Neural crest cell (in vitro differentiated cells): ENCODE measurements at places on chromosomes 5 and 9. TPM values are rescaled to one million over a fixed set of nuclear protein-coding genes. Genes with fewer than 3 reads are reported as not detected.

DNA sequence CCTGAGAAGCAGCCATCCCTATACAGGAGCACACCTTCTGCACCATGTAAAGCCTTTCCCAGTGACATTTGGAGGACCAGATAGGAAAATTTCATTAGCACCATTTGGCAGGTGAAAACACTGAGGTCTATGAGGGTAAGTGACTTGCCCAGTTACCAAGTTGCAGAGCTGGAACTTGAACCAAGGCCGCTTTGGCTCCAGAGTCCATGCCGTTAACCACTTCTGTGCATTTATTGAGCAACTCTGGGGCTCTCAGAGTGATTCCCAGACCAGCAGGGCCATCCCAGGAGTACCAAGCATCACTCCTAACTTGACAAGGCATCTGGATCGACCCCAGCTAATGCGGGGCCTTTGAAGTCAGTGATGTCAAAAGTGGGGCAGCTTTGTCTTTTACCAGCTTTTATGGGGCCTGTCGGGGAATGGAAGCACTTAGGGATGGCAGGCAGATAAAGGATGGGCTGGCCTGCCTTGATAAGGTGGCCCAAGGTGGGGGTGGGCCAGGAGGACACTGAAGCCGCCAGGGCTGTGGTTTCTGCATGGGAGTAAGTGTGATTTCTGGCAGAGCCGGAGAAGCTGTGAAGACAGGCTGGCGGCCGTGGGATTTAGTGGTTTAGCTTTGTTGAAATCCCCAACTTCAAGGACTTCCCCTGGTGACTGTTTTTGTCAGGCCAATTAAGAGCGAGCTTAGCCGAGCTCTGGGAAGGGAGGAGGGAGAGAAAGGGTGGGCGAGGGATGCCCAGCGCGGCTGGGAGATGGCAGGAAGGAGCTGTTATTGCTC lies 127.3 kb downstream of the MACROH2A1 start:
- DNase-seq, result no peak

DNA sequence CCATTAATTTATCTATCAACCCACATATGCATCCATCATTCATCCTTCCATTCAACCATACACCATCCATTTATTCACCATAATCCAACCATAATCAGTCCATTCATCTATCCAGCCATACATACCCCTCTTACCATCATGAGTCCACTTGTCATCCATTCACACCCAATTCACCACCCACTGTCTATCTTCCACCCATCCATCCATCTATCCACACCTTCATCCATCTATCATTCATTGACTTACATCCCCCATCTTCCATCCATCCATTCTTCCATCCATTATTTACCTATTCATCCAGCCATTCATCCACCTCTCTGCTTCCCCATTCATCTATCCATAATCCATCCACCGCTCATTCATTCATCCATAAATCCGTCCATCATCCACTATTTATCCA lies 17.8 kb downstream of the PAEP start:
- DNase-seq, result no peak

- DNase-seq, result no peak
Observed at GRCh38 chr9:112288029-112288428, 45.4 kb downstream of the PTBP3 start.

The HK3 gene
- total RNA-seq, result not detected in 2 replicates

DNA sequence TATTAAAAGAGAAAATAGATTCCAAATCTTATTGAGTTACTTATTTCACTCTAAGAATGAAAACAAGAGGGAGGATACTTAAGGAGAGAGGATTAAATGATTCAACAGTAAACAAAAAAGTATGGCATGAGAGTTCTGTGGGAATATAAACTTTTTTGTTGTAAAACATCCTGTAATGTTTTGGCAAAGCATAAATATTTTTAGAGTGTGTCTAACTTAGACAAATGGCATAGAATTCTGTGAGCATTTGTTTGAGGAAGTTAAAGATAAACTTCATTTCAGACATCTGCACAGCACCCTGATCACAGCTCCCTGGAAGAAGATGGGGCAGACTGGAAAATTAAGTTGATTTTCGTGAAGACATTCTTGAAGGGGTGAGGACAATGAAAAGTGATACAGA lies 246.8 kb upstream of the HAPLN1 start:
- DNase-seq, result no peak

DNA sequence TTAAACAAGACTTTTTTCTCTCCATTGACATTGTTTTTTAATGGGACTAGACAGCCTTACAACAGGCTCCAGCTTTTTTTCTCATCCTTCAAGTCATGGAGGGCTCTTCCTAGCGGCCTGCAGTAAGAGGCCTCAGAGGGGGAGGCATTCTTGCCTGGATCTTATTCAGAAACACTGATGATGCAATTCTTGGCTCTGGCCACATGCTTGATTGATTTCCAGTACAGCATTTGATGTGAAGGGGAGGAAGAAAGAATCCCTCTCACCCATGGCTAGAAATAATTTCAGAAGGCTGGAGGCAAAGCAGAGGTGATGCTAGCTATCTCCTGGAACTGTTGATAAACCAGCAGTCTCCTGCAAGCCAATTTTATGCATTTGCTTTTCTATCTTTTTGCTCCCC lies 324.8 kb downstream of the PRELID2 start:
- DNase-seq, result no peak

The FBP1 gene
- 0.80 and 0.86 TPM in 2 replicates for total RNA-seq

The SLC6A19 gene
- total RNA-seq, result not detected in 2 replicates

DNA sequence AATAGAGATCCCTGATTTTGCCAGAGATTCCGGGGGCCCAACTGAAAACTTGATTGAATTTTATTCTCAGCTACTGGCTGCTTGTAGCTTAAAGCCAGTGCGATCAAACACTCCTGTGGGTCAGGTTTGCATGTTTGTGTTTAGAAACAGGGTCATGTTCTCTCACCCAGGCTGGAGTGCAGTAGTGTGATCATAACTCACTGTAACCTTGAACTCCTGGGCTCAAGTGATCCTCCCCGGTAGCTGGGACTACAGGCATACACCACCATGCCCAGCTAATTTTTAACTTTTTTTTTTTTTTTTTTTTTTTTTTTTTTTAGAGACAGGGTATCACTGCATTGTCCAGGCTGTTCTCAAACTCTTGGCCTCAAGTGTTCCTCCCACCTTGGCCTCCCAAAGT lies 66.6 kb downstream of the LRRC70 start:
- no peak for DNase-seq

DNA sequence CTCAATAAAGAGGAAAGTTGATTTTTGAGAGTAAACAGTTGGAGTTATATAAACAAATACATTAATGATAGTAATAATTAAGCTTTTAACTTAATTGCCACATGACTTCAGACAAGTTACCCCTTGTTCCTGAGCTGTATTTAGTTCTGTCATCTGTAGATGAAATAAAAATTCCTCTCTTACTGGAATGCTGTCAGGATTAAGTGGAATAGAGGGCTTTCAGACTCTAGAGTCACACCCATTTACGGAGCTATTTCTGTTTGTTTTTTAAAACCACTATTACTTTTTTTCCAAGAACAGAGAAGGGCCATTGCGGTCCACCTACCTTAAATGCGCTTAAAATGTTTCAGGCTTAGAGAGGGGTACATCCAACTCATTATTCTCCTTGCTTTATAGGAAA lies 170.6 kb downstream of the CHSY3 start:
- DNase-seq, result no peak

DNA sequence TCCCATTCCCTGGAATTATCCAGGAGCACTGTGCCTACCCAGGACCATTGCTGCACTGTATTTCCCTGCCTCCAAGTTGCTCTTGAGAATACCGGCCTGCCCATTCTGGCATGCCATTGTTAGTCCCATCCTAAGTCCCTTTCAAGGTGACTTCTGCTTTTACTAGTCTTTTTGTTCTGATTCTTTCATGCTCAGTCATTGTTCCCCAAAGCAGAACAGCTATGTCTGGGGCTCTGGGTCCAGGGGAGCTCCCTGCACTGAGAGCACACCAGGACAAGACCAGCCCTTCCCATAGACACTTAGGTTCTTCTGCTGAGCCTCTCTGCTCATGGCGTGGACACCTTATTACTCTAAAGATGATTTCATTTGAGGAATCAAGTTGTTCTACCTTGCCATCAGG lies 388.9 kb upstream of the KLF4 start:
- DNase-seq, result no peak

DNA sequence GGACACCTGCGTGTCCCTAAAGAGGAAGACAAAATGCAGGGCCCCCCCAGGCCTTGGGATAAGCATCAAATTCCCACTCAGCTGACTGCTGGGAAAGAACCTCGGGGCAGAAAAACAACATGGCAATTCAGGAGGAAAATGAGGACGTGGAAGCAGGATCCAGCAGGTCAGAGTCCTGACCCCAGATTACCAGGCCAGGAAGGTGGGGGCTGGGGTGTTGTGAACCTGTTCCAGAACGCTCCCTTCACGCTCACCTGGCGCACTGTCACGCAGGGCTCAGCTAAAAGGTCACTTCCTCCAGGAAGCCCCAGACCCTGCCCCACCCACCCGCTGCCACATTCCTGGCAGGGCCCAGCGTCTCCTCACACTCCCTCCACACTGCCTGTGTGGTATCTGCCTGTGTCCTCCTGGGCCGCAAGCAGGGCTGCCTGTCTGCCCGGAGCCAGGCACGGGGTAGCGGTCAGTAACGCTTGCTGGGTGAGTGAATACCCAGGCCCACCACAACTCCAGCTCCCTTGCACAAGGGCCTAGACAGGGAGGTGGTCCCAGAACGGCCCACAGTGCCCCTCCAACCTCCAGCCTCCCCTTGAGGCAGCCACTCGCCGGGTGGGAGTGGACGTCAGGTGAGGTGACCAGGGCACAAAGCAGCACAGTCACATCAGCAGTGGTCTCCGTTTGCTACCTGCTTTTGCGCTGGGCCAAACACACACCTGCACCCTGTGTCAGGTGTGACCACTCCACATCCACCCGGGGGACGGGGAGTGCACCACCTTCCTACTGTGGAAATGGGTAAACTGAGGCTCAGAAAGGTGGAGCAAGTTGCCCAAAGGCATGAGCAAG lies 18.1 kb downstream of the VAV2 start:
- no peak for DNase-seq

The ANKRD31 gene
- 0.39 and 0.51 TPM in 2 replicates for total RNA-seq

The NSUN2 gene
- total RNA-seq, result 75.0 and 76.9 TPM in 2 replicates

GRCh38 chr9:105144841-105145240 lies 99.6 kb upstream of the SLC44A1 start:
- DNase-seq, result no peak

- no peak for DNase-seq
Observed at GRCh38 chr9:115327436-115328122, 209.6 kb upstream of the TNC start.

The APBA1 gene
- 3.7 and 4.4 TPM in 2 replicates for total RNA-seq

The ABHD17B gene
- total RNA-seq, result 42.1 and 42.5 TPM in 2 replicates

DNA sequence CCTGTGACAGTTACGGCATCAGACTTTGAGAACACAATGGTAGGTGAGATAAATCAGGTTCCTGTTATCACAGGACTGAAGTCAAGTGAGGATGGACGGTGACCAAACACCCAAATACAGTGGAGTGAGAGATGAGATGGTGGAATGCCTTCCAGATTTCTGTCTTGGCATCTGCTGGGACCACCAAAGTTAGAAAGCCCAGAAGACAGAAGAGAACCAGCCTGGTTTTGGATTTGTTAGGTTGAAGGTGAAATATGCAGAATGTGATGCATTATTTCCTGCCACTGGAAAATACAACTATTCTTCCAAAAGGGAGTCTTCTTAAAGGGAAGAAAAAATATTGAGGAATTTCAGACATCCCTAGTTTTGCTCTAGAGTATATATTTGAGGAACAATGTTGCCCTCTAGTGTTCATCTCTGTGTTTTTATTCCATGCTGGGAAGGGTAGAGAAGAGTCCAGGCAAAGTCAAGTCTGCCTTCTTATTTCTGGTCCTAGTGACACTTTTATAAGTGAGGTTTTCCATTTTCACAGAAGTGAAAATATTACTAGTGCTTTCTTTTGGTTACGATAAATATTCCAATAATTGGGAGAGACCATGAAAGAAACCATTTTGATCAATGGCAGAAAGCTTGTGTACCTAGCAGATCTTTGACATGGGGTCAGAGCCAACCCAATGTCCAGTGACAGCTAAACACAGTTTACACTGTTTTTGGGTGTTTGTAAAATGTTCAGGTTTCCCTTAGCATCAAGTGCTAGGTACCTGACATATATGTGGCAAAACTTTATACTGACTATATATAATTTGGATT lies 142.3 kb upstream of the ANKH start:
- DNase-seq, result peak; percentile 7

The UGT3A2 gene
- total RNA-seq, result 0.64 and 0.79 TPM in 2 replicates

GRCh38 chr9:100720922-100721321 lies 143.0 kb downstream of the CAVIN4 start:
- no peak for DNase-seq

- no peak for DNase-seq
Observed at GRCh38 chr5:119393201-119393691, 37.4 kb downstream of the TNFAIP8 start.

GRCh38 chr9:81534138-81534875 lies 155.0 kb downstream of the TLE1 start:
- no peak for DNase-seq

- no peak for DNase-seq
Observed at GRCh38 chr5:96963267-96963666, 27.4 kb downstream of the LNPEP start.

The STK32A gene
- total RNA-seq, result 0.28 and 0.61 TPM in 2 replicates

DNA sequence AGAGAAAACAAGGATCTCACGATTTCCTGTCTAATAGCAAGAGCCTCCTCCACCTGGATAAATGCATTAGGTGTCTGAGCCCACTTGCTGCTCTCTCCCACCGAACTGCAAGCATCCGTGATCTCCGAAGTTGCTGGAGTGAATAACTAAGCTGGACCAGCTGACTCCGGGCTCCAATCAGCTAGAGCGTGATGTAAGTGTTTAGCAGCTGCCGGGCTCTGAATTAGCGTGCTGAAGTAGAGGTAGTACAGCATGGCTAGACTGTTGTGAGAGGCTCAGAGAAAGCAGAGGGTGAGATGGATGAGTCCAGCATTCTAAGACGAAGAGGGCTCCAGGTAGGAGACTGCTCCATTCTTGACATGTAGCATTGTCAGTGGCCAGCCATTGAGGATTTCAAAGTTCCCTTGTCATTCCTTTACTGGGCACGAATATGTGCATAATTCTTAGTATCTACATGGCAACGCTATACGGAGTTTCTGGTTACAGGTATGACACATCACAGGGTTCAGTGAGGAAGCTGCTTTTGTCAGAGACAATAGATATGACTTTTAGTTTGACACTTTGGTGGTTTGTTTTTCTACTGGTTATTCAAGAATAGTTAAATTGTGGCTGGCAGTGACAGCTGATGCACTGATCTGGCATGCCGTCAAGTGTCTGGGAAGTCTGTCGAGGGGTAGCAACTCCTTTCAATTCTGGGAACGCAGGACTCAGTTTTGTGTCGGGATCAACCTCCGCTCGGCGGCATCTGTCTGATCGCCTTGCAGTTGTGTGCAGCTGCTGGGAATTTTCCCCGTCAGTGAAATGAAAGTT lies 232.6 kb downstream of the MAST4 start:
- DNase-seq, result peak; percentile 30

- DNase-seq, result no peak
Observed at GRCh38 chr9:137606005-137606621, 627 bp downstream of the ARRDC1 start.

The PCDHB12 gene
- total RNA-seq, result 3.1 TPM in 2 replicates

DNA sequence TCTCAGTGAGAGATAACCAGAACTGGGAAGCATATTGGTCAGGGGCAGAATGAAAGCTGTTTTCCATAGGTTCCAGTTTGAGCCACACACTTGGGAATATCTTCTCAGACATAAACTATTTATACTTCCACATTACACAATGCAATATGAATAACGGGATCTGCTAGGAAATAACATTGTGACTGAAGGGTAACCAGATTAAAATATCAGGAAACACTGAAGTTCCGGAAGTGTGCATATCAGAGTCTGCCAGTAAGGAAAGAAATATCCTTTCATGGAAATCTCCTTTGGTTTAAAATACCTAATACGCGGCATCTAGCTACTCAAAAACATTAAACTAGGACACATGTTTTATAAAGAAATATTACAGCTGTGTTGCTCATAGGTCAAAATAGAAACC lies 56.3 kb downstream of the ST8SIA4 start:
- DNase-seq, result no peak

The NOXA1 gene
- total RNA-seq, result 0.89 and 0.98 TPM in 2 replicates

The FSD1L gene
- 16.9 and 17.0 TPM in 2 replicates for total RNA-seq
